Stomach (tissue), 19 donors: ENCODE measurements at places on chromosomes 5 and 9.

DNA sequence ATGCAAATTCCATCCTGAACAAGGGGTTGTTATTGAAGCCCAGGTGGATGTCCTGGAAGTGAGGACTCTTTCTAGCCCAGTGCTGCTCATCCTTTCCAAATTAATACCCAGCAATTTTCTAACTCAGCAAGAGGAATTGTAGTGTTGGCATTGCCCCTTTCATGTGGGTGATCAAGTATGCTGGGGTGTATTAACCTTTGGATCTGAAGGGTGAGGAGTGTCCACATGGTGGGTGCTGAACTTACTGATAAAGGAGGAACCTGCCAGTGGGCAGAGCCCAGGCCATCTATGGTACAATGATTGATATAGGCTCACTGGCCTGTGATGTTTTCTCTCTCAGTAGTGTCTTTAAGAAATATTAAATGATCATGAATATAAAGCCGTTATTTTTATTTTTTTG lies 210.1 kb downstream of the NTRK2 start:
- H3K36me3 ChIP-seq: no peaks in the 10 kb centered on the region
- H3K4me1 ChIP-seq: no peaks in the 10 kb centered on the region
- no peak for DNase-seq
- H3K27me3 ChIP-seq: no peaks in the 10 kb centered on the region

DNA sequence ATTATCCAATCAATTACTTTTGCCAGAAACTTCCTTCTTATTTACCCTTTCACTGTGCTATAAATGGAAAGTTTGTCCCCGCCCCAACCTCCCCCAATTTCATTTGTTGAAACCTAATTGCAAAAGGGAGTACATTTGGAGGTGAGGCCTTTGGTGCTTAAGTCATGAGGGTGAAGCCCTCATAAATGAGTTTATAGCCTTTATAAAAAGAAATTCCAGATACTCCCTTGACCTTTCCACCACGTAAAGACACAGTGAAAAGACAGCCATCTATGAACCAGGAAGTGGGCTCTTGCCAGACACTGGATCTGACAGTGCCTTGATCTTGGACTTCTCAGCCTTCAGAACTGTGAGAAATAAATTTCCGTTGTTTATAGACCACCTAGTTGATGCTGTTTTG lies 82.3 kb downstream of the NUDT12 start:
- H3K4me3 ChIP-seq: no peak overlapping the region
- no peak for DNase-seq
- no peaks in the 10 kb centered on the region for H3K36me3 ChIP-seq
- no peak overlapping the region for H3K27ac ChIP-seq

- no peak overlapping the region for H3K4me3 ChIP-seq
- no peak for DNase-seq
- H3K4me1 ChIP-seq: no peaks in the 10 kb centered on the region
- H3K36me3 ChIP-seq: peaks cover 28% of the 10 kb centered on the region
- no peaks in the 10 kb centered on the region for H3K27me3 ChIP-seq
Measured at GRCh38 chr9:75156858-75157257, 68.5 kb downstream of the OSTF1 start.

GRCh38 chr5:16628376-16628775 lies 11.6 kb upstream of the RETREG1 start:
- H3K4me1 ChIP-seq: peaks cover 9% of the 10 kb centered on the region
- H3K4me3 ChIP-seq: no peak overlapping the region
- no peak for DNase-seq
- H3K27ac ChIP-seq: no peak overlapping the region

DNA sequence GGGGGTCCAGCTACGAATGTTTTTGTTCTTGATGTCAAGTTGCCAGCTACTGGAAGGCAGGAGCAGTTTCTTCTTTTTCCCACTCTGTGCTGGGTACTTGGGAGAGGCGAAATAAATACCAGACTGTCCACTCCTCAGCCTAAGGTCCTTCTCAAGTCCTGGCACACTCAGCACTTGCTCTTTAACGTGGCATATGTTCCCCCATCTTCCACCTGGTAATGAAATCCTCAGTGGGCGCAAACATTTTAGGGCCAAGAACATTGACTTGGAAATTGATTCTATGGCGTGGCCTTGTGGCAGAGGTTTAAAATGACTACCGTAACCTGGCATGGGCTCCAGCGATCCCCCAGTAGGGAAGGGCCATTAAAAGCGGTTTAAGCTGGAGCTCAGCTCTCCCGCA lies 51.1 kb upstream of the UBTD2 start:
- H3K36me3 ChIP-seq: peaks cover 57% of the 10 kb centered on the region
- DNase-seq: no peak
- peaks cover 7% of the 10 kb centered on the region for H3K4me1 ChIP-seq
- H3K27me3 ChIP-seq: no peaks in the 10 kb centered on the region

- H3K27me3 ChIP-seq: no peaks in the 10 kb centered on the region
- no peaks in the 10 kb centered on the region for H3K4me1 ChIP-seq
- H3K36me3 ChIP-seq: no peaks in the 10 kb centered on the region
- H3K27ac ChIP-seq: no peak overlapping the region
Measured at GRCh38 chr5:39779831-39780230, 355.1 kb upstream of the DAB2 start.
